ENCODE measurements at places on chromosomes 12 and 14.

- H3K4me3 ChIP-seq = peak overlapping the region; percentile 41
- peak overlapping the region; percentile 54 for H3K27ac ChIP-seq
- H3K4me1 ChIP-seq = peaks cover 63% of the 10 kb centered on the region
- H3K36me3 ChIP-seq = no peaks in the 10 kb centered on the region
- H3K27me3 ChIP-seq = no peaks in the 10 kb centered on the region
Measured at GRCh38 chr14:49972131-49972671, 79.3 kb downstream of the ARF6 start.

- H3K4me3 ChIP-seq = no peak overlapping the region
- no peak for DNase-seq
- peaks cover 96% of the 10 kb centered on the region for H3K4me1 ChIP-seq
Measured at GRCh38 chr14:61475316-61475715, 153.9 kb downstream of the PRKCH start.

GRCh38 chr12:26410689-26411088 is 215.3 kb downstream of the SSPN start:
- no peak for DNase-seq
- no peak overlapping the region for H3K27ac ChIP-seq
- no peaks in the 10 kb centered on the region for H3K36me3 ChIP-seq
- H3K4me3 ChIP-seq = no peak overlapping the region
- no peaks in the 10 kb centered on the region for H3K4me1 ChIP-seq

DNA sequence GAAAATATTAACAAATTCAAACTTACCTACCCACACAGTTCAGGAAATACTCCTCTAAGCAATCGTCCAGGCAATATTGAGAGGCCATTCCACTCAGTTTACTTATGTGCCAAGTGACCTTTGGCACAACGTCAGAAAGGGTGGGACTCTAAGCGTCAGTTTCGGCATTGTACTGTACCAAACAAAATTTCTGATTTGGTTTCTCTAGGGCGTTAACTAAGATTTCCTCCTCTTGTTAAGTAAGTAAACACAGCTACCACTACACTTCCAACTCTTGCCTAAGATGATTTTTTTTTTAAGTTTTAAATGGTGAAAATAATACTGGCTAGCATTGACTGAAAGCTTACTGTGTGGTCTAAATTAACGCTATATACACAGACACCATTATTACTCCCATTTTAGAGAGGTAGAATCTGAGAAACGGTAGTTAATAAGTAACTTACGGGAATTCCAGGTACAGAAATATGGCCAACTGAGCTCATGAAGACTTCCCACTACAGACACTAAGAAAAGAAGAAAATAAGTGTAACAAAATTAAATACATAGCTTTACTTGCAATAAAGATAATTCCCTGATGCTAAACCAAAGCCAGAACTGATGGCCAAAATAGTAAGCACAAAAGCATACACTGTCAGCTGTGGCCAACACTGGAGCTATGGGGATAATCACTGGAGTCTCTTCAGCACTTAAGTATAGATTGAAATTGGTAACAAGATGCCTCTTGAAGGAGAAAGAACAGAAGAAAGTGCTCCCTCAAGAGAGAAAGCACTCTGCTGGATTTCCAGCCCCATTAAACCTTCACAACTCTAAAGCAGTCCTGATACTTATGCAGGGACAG is 76.1 kb downstream of the EPS8 start:
- H3K4me3 ChIP-seq = no peak overlapping the region
- no peaks in the 10 kb centered on the region for H3K4me1 ChIP-seq
- no peak for DNase-seq
- no peak overlapping the region for H3K27ac ChIP-seq
- H3K27me3 ChIP-seq = no peaks in the 10 kb centered on the region

- peak; percentile 18 for DNase-seq
- peak within 1 kb of the TSS; percentile 55 for H3K4me3 ChIP-seq
- H3K27me3 ChIP-seq = peaks cover 3% of the 10 kb centered on the region
- H3K27ac ChIP-seq = no peak within 1 kb of the TSS
Measured at GRCh38 chr12:110846615-110847566, at the start of gene CCDC63. CCDC63 (plus strand) TSS chr12:110846987; CDS start chr12:110852955, 5,968 bp downstream.

- no peak overlapping the region for H3K27ac ChIP-seq
- no peaks in the 10 kb centered on the region for H3K4me1 ChIP-seq
- H3K36me3 ChIP-seq = no peaks in the 10 kb centered on the region
- H3K27me3 ChIP-seq = no peaks in the 10 kb centered on the region
- no peak for DNase-seq
Measured at GRCh38 chr12:41067941-41068645, 120.0 kb upstream of the PDZRN4 start.

DNA sequence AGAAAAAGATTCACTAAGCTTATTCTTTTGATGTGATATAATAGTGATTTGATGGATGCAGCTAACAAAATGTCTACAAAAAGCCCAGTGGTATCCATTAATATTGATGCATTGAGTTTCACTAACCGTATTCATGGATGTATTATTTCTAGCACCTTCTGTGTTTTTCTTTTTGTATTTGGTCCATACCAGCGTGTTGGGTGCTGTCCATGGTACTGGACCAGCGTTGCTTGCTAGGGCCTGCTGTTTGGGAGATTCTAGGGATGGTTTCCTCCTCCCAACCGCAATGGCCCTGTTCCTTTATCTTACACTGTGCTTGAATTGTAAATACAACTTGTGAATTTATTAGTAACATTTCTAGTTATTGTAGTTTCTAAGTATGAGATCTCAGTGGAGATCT is 31.7 kb downstream of the ANO4 start:
- H3K4me1 ChIP-seq = no peaks in the 10 kb centered on the region
- no peak overlapping the region for H3K27ac ChIP-seq
- no peak overlapping the region for H3K4me3 ChIP-seq
- H3K27me3 ChIP-seq = no peaks in the 10 kb centered on the region
- DNase-seq = no peak

GRCh38 chr12:51822956-51823355 is 25.6 kb downstream of the FIGNL2 start:
- no peaks in the 10 kb centered on the region for H3K36me3 ChIP-seq
- DNase-seq = no peak
- H3K27me3 ChIP-seq = no peaks in the 10 kb centered on the region
- peaks cover 16% of the 10 kb centered on the region for H3K4me1 ChIP-seq

GRCh38 chr12:104115587-104115975 is 22.4 kb downstream of the NFYB start:
- H3K4me3 ChIP-seq = no peak overlapping the region
- H3K27ac ChIP-seq = no peak overlapping the region
- H3K4me1 ChIP-seq = no peaks in the 10 kb centered on the region
- H3K36me3 ChIP-seq = peaks cover 4% of the 10 kb centered on the region
- H3K27me3 ChIP-seq = no peaks in the 10 kb centered on the region

GRCh38 chr14:75399321-75399720 is 28.5 kb upstream of the JDP2 start:
- no peak overlapping the region for H3K27ac ChIP-seq
- H3K36me3 ChIP-seq = no peaks in the 10 kb centered on the region
- no peaks in the 10 kb centered on the region for H3K27me3 ChIP-seq
- no peaks in the 10 kb centered on the region for H3K4me1 ChIP-seq
- H3K4me3 ChIP-seq = no peak overlapping the region
- DNase-seq = no peak

- no peak overlapping the region for H3K4me3 ChIP-seq
- H3K36me3 ChIP-seq = no peaks in the 10 kb centered on the region
- H3K27ac ChIP-seq = no peak overlapping the region
- no peak for DNase-seq
- H3K27me3 ChIP-seq = no peaks in the 10 kb centered on the region
- H3K4me1 ChIP-seq = peaks cover 31% of the 10 kb centered on the region
Measured at GRCh38 chr14:64693810-64694165, 10.4 kb upstream of the PLEKHG3 start.

GRCh38 chr12:66345212-66345611 is 42.9 kb downstream of the HELB start:
- no peak overlapping the region for H3K4me3 ChIP-seq
- peaks cover 6% of the 10 kb centered on the region for H3K4me1 ChIP-seq
- no peak for DNase-seq
- H3K36me3 ChIP-seq = peaks cover 35% of the 10 kb centered on the region

- H3K36me3 ChIP-seq = no peaks in the 10 kb centered on the region
- H3K4me1 ChIP-seq = no peaks in the 10 kb centered on the region
- no peak overlapping the region for H3K27ac ChIP-seq
- no peak for DNase-seq
Measured at GRCh38 chr12:74328623-74329022, 209.0 kb upstream of the ATXN7L3B start.

- no peaks in the 10 kb centered on the region for H3K27me3 ChIP-seq
- no peak overlapping the region for H3K4me3 ChIP-seq
- no peaks in the 10 kb centered on the region for H3K36me3 ChIP-seq
- DNase-seq = no peak
- H3K4me1 ChIP-seq = no peaks in the 10 kb centered on the region
- no peak overlapping the region for H3K27ac ChIP-seq
Measured at GRCh38 chr12:105852496-105852895, 286.3 kb downstream of the NUAK1 start.

- H3K4me3 ChIP-seq = no peak overlapping the region
- H3K27me3 ChIP-seq = no peaks in the 10 kb centered on the region
- H3K27ac ChIP-seq = no peak overlapping the region
- H3K4me1 ChIP-seq = no peaks in the 10 kb centered on the region
- no peak for DNase-seq
Measured at GRCh38 chr12:71567537-71567936, 96.1 kb downstream of the ZFC3H1 start.

Measured in CD8-positive, alpha-beta memory T cell (primary cell).